AG08396 (cell line): ENCODE measurements at places on chromosomes 2 and 18.

DNA sequence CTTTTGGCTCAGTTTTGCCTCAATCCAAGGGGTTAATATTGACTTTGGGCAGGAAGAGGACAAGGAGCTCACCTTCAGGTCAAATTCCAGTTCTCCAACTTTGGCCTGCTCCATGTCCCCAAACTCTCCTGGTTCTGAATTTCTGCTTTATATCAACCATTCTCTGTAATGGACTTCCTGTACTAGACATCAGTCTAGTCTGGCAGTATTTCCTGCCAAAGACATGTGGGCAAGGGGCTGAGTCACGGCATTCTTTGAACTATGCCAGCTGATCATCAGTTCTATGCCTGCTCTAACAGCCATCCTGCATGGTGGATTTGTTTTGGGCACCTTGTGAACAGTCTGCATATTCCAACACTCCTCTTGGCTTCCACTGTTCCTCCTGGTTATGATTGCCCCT, 199.4 kb downstream of the ZEB2 start:
- peak; percentile 43 for DNase-seq

DNA sequence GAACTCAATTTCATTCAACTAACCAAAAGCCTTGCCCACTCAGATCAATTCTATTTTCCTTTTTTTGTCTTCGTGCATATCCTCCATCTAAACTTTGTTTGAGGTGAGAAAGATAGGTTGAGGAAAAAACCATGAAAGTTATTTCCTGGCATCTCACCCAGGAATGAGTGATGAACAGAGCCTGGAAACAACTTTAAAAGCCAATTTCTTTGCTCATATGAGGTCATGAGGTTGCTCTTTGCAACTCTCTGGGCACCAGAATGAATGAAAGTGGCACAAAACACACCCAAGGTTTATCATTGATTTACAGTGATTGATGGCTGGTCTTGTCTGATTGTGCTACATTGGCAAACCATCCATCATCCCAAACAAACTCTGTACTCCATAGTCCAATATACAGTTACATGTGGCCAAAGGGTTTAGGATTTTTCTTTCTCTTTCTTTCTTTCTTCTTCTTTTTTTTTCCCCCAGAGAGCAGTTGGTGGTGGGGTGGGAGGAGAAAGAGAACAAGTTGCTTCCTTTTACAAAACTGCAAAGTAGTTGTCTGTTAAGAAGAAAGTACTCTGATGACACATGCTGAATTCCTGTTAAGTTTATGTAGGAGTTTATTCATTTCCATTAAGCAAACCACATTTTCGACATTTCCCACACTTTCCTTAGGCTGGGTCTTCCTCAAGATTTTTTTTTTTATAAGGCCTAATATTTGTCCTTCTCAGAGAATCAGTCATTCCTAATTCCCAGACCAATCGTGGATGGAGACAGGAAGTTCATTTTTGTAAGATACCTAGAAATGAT, 575.9 kb upstream of the ZEB2 start:
- no peak for DNase-seq

DNA sequence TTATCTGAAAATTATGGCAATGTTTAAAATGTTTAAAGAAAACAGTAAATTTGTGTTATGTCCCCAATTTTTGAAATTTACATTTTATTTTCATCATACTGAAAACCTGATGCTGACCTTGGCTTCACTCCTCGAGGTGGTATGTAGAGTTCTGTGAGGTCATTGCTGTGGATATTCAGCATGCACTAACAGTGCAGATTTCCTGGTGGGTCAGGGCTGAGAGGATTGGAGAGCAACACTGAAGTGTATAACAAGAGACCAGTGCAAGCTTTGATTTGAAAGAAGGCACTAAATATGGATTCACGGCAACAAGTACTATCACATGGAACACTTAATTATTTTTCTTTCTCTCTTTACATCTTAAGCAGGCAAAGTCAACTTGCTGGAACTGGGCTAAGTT, 134.1 kb downstream of the SLC8A1 start:
- DNase-seq, result no peak

- no peak for DNase-seq
Observed at GRCh38 chr2:236054621-236055305, 113.4 kb downstream of the GBX2 start.

DNA sequence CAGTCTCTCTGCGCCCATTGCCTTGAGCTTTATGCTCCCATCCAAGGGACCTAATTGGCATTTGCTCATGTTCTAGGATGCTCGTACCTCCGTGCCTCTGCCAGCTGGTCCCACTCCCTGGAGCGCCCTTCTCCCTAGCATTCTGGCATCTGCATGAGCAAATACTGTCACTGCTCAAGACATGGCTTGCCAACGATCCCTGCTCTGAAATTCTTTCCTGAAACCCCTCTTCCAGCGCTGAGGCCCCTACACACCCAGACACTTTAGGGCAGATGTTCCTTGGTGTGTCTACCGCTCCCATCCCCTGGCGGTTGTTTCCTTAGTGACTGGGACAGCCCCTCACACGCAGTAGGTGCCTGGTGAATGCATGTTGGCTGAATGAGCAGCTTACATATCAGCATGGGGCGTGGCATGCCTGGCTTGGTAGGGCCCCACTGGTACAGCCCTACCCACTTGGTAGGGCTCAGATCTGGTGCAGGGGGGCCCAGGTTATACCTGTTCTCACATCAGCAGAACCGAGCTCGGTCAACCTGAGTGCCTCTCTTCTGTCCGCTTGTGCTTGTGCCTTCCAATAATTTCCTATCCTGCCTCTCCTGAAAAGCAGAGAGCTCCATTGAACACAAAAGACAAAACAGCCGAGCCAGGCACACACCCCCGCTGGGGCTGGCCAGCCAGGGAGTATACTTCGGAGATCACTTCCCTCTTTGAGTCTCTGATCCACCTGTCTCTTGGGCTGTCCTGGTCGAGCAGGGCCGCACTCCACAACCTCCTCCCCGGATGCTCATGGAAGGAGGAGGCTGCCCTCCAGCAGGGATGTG, 59.2 kb downstream of the INHBB start:
- DNase-seq, result no peak

- no peak for DNase-seq
Observed at GRCh38 chr2:197327472-197328098, 17.0 kb upstream of the ANKRD44 start.

GRCh38 chr2:133109772-133110171, 439.8 kb upstream of the LYPD1 start:
- DNase-seq, result peak; percentile 47

DNA sequence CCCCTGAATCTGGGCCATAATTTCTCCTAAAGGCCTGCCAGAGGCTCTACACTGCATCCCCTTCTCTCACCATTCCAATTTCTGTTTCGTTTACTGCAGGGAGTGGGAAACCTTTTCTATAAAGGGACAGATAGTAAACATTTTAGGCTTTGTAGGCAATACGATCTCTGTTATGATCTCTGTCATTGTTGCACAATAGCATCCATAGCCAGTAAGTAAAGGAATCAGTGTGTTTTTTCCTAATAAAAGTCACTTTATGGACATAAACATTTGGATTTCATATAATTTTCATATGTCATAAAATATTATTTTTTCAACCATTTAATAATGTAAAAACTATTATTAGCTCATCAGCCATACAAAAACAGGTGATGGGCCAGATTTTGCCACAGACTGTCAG, 531.7 kb downstream of the DSC3 start:
- DNase-seq, result no peak

- no peak for DNase-seq
Observed at GRCh38 chr18:51361130-51361860, 163.8 kb upstream of the MEX3C start.

DNA sequence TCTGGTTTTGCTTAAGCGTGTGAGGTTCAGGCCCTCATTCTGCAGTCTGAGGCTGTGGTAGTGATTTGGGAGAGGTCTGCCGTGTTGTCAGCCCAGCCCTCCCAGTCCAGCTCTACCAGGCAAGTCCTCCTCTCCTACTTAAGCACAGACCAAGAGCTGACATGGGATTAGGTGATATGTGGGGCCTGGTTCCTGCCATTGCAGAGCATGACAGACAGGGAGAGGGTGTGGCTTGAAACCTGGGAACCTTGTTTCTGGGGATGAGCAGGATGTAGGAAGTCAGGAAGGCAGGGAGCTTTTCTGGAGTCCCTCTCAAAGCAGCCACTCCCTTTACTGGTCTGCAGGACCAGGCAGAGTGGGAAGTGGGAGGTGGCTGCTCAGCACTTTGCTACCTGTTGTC, 38.6 kb downstream of the PTPRM start:
- DNase-seq, result no peak

GRCh38 chr2:68279691-68280090, 27.4 kb upstream of the PPP3R1 start:
- DNase-seq, result no peak

- DNase-seq, result no peak
Observed at GRCh38 chr2:64067326-64067725, 48.1 kb upstream of the VPS54 start.

DNA sequence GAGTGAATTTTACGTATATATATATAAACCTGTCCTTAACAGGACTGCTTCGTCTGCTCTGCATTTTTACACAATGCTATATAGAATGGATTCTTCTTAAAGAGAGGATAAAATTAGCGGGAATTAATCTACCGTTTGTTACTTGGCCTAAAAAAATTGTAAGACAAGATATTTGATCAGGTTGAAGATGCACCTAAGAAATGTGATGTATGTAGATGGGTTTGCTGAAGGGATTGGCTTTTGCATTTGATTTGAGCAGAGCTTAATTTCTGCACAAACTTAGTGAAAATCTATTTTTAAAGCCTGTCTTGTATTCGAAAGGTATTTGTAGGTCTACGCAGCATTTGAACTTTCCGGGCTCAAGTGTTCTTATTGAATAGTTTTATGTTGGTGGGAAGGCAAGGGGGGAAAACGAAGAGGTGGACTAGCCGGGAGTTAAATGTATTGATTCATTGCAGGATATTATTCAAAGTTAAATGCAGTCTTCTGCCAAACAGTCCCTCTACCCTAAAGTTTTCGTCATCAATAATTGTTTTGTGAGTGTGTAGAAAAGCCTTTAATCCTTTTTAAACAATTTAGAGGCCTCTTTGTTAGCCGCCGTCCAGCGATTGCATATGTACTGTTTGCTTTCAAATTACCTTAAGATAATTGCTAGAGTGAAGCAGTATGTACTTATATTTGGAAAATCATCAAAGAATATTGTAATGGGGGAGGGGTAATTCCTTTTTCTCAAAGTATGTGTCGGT, 1.2 kb downstream of the PPP1CB start:
- no peak for DNase-seq

- DNase-seq, result no peak
Observed at GRCh38 chr2:147255812-147256211, 589.0 kb upstream of the ACVR2A start.

GRCh38 chr18:70036771-70037347, 89.2 kb upstream of the CD226 start:
- DNase-seq, result no peak

- no peak for DNase-seq
Observed at GRCh38 chr2:19775315-19775714, 126.5 kb downstream of the TTC32 start.

DNA sequence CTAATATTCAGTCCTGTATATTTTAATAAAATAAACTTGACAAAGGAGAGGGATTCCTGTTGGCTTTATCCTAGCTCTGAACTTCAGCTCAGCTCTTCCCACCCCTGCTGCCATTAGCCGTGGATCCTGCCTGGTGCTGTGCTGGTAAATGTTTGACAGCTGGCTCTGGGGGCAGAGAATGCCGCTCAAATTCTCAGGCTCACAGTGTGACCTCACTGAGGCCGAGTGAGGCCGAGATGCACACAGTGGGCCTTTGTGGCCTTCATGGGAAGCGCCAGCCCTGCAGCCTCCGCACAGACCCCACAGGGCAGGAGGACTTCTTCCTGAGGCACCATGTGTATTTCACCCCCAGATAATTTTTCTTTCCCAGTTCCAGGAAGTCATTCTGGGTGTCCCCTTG, 16.5 kb upstream of the FAHD2A start:
- no peak for DNase-seq

GRCh38 chr18:79936641-79937040, 14.8 kb downstream of the SLC66A2 start:
- no peak for DNase-seq

GRCh38 chr2:231717281-231718171, 9.2 kb downstream of the PTMA start:
- DNase-seq, result peak; percentile 64

GRCh38 chr2:240502430-240503121, 55.2 kb downstream of the ANKMY1 start:
- DNase-seq, result no peak

GRCh38 chr2:105615305-105615704, 129.4 kb upstream of the NCK2 start:
- DNase-seq, result no peak

- DNase-seq, result no peak
Observed at GRCh38 chr2:209305746-209306196, 118.1 kb upstream of the MAP2 start.

GRCh38 chr2:119491776-119492525, 32.3 kb downstream of the SCTR start:
- DNase-seq, result peak; percentile 74

GRCh38 chr18:25133879-25134278, 218.1 kb downstream of the ZNF521 start:
- no peak for DNase-seq

DNA sequence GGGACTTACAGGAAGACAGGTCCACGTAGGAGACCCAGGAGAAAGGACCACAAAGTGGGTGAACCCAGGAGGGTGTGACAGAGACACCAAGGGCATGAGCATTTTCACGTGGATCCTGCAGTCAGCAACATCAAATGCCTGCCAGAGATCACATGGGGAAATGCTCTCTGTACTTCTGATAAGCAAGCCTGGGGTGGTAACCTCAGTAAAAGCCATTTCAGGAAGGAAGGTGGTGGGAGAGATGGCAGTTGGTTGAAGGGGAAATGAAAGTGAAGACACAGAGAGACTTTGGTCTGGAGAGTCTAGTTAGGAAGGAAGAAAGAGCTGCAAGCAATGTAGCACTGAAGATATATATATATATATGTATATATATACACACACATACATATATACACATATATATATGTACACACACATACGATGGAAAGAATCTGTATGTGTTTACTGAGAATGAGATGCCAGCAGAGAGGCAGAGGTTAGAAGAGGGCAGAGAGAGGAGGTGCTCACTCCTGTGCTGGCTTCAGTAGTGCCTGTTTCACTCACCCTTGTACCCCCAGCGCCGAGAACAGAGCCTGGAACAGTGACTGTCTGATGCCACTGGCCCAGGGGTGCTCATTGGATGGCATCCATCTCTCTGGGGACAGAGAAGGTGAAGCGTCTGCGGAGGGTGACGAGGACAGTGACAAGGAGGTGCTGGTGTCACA, 314.9 kb downstream of the AFF3 start:
- DNase-seq, result no peak

- no peak for DNase-seq
Observed at GRCh38 chr2:107775791-107776190, 50.9 kb upstream of the RGPD4 start.

GRCh38 chr2:216464104-216464720, 34.4 kb upstream of the RPL37A start:
- DNase-seq, result no peak

DNA sequence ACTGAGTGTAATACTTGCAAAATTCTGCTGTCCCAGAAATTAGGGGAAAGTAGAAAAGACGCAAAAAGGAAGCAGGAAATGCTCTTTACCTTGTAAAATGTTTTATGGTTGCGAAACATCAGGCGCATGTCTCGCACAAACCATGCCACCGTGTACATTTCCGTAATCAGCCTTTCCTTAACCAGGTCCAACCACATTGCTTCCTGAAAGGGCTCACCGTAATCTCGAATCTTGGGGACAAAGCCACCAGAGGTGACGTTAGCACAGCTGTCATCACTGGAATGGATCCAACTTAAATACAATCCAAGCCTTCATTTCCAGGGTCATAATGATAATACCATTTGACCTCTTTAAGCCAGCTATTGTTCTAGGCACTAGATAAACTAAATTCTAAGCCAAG, 49.3 kb downstream of the SP110 start:
- no peak for DNase-seq
